CD4-positive, alpha-beta T cell (primary cell): ENCODE measurements at places on chromosomes 5 and 9. TPM values are rescaled to one million over a fixed set of nuclear protein-coding genes. Genes with fewer than 3 reads are reported as not detected.

DNA sequence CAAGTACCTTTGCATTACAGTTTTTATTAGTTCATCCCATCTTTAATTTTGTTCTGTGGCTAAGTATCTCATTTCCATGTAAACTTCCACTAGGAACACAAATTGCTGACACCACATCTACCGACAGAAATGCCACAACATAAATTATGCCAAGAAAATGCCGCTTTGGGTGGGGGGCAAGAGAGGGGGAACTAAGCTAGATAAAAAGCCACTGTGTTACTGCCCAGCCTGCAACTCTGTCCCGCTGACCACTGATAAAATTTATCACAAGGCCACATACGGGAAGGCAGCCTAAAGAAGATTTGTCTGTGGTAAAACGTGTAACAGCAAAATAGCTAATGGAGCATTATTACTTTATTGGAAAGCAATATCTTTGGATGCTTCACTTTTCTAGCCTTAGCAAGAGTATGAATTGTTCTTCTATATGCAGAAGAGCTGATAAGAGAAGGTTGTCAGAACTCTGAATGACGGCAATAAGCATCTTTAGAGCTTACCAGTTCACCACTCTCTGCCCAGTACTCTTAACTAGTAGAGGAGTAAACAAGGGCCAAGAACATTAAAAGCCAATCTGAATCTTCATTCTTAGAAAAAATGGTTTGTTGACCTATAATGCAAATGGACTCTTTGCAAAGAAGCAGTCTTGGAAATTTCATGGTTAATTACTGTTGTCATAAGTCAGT, 172.2 kb upstream of the MEF2C start:
- no peak overlapping the region for H3K27ac ChIP-seq
- no peaks in the 10 kb centered on the region for H3K4me1 ChIP-seq
- DNase-seq = no peak

TRAF1 gene
- total RNA-seq = 61.7 TPM

- H3K4me1 ChIP-seq = peaks cover 57% of the 10 kb centered on the region
- peak overlapping the region; percentile 93 for H3K27ac ChIP-seq
- peaks cover 23% of the 10 kb centered on the region for H3K36me3 ChIP-seq
- peak overlapping the region; percentile 93 for H3K4me3 ChIP-seq
- no peak for DNase-seq
- H3K27me3 ChIP-seq = no peaks in the 10 kb centered on the region
These were observed 615 bp downstream of the PSMD5 start for GRCh38 chr9:120841930-120842684.

NR6A1 gene
- total RNA-seq = not detected

HK3 gene
- 1.2 TPM for total RNA-seq

- no peaks in the 10 kb centered on the region for H3K27me3 ChIP-seq
- no peaks in the 10 kb centered on the region for H3K36me3 ChIP-seq
- H3K4me1 ChIP-seq = peaks cover 34% of the 10 kb centered on the region
- peak within 1 kb of the TSS; percentile 72 for H3K4me3 ChIP-seq
- peak within 1 kb of the TSS; percentile 92 for H3K27ac ChIP-seq
These were observed at the start of gene LARP1 for GRCh38 chr5:154755361-154756008. TSS of gene LARP1 (plus strand) at chr5:154755377. CDS start at chr5:154755758, 381 bp downstream.

GRCh38 chr5:179866241-179867078, 7.8 kb upstream of the MRNIP start:
- no peak overlapping the region for H3K27ac ChIP-seq
- no peak for DNase-seq
- peaks cover 46% of the 10 kb centered on the region for H3K36me3 ChIP-seq
- no peaks in the 10 kb centered on the region for H3K27me3 ChIP-seq
- H3K4me3 ChIP-seq = no peak overlapping the region

EPB41L4B gene
- not detected for total RNA-seq

C5orf15 gene
- total RNA-seq = 15.5 TPM
